ENCODE measurements at places on chromosomes 13 and 19.

DNA sequence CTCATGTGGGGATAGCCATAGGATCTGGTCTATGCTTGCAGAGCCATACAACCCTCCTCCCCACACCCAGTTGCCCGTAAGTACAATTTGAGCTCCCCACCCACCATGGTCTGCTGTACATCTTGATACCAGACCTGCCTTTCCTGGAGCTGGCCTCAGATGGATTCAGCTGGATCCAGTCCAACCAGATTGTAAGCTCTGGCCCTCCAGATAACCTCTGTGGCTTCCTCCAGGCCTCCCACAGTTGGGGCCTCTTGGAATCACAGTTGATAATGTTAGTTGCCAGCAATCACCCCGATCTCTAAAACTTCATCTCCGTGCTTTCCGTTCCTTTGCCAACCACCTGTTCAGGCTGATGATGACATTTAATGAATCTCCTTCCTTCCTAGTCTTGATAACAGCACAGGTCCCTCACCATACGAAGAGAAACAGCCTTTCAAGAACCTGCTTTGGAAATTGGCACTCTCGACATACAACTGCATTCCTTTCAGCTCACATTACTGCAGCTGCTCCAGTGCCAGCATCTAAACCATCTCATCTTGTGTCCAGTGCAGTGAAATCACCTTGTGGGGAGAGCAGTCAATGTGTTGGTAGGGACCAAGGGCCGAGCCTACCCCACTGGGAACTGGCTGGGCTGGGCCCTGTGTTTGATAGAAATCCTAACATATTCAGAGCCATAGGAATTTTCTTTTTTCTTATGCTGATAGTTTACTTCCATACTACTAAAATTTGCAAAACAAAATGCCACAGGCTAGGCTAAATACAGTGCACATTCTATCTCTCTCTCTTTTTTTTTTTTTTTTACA, 15.1 kb upstream of the FOXO1 start:
- no peak for DNase-seq

- no peak for DNase-seq
These were observed 29.5 kb downstream of the ENOX1 start for GRCh38 chr13:43757266-43757665.

- no peak for DNase-seq
These were observed 20.3 kb upstream of the RAP2A start for GRCh38 chr13:97413694-97414093.

DNA sequence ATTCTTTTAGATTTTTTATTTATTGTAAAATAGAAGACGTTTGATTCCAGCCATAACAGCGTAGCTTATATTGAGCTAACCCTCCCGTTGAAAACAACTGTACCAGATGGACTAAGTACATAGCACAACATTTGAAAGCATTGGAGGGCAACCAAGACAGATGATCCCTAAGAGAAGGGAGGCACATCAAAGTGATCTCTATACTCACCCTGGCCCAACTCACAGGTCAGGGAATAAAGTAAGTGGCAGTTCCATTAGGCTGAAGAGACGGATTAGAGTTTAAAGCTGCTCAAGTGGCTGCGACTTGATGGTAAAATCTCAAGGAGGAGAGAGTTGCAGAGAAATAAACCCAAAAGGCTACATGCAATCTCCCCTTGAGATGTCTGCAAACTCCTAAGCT, 65.1 kb upstream of the ITM2B start:
- DNase-seq: no peak
